GM18507 (cell line): ENCODE measurements at places on chromosomes 2 and 18.

DNA sequence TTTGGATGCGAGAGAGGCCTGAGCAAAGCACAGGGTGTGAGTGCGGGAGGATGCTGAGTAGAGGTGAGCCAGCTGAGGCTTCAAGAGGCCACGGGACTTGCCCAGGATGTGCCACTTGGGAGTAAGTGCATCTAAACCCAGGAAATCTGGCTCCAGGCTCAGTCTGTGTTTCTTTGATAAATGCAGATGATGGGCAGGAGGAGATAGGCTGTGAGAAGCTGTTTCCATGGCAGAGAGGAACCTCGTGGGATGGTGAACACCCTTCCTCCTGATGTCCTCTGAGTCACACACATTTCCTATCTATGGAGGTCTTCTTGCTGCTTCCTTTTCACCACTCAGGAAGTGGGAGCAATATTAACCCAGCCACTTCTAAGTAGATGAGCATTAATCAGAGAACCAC is 38.4 kb upstream of the CELF4 start:
- no peak for DNase-seq

DNA sequence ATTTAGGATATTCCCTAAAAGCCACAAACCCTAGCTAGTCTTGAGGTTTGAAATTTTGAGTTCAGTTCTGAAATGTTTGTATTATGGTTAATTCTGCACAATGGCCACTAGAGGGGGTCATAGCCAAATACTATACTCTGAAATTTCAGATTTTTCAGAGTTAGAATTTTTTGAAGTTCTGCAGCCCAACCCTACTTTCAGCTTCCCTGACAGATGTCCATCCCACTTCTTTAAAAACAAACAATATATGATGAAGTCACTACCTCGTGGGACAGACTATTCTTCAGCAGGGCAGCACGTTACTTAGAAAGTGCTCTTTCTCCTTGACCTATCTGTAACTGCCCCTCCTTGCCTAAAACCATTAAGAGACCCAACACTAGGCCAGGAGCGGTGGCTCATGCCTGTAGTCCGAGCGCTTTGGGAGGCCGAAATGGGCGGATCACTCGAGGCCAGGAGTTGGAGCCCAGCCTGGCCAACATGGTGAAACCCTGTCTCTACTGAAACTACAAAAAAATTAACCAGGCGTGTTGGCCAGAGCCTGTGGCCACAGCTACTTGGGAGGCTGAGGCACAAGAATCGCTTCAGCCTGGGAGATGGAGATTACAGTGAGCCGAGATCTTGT is 48.2 kb upstream of the PAPOLG start:
- DNase-seq: peak; percentile 15

- no peak for DNase-seq
Observed at GRCh38 chr2:43593254-43593653, 2.6 kb downstream of the THADA start.

GRCh38 chr18:39840856-39841481 is 2114.1 kb upstream of the PIK3C3 start:
- no peak for DNase-seq

DNA sequence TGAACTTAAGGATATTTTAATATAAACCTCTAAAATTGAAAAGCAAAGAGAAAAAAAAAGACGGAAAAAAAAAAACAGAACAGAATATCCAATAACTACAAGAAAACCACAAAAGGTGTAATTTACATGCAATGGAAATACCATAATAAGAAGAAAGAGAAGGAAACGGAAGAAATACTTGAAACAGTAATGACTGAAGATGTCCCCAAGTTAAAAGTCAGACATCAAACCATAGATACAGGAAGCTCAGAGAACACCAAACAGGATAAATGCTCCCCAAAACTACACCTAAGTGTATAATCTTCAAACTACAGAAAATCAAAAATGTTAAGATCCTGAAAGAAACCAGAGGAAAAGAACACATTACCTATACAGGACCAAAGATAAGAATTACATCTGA is 39.2 kb downstream of the FBXO15 start:
- no peak for DNase-seq

- DNase-seq: no peak
Observed at GRCh38 chr2:45130736-45131135, 121.5 kb upstream of the SIX2 start.

GRCh38 chr18:50947899-50948298 is 19.9 kb upstream of the ELAC1 start:
- no peak for DNase-seq

- DNase-seq: no peak
Observed at GRCh38 chr18:36595046-36595817, 233.6 kb downstream of the TPGS2 start.

- no peak for DNase-seq
Observed at GRCh38 chr18:8688216-8688800, 17.0 kb upstream of the MTCL1 start.

DNA sequence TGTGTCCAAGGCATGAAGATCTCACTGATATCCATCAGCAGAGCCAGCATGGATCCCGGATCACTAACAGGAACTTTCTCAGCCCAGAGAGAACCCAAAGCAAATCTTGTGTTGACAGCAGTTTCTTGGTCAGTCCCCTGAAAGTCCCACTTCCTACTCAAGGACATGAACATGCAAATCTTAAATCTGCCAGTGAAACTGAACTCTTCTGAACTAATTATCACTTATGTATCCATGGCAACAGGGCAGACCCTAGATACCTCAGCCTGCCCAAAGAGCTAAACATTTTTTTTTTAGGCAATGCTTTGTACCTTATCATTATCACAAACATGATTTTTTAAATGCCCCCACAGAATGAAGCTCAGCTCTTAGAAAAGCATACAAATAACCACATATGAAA is 127.8 kb upstream of the DDX18 start:
- no peak for DNase-seq

DNA sequence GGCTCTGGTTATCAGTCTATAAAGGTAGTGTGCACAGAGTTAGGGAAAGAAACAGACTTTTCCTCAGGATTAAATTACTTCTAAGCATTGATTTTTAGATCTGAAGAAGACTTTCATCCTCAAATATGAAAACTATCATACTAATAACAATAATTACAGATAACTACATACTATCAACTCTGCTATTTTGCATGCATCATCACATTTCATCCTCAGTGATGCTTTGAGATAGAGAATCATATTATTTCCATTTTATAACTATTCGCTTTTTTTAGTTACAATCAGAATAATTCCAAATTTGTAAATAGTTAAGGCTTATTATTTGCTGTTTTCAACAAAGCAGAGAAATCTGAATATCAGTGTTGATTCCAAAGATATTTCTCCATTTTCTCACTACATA is 239.2 kb downstream of the MEIS1 start:
- DNase-seq: no peak

GRCh38 chr2:233356546-233357308 is 2.4 kb downstream of the DGKD start:
- no peak for DNase-seq

DNA sequence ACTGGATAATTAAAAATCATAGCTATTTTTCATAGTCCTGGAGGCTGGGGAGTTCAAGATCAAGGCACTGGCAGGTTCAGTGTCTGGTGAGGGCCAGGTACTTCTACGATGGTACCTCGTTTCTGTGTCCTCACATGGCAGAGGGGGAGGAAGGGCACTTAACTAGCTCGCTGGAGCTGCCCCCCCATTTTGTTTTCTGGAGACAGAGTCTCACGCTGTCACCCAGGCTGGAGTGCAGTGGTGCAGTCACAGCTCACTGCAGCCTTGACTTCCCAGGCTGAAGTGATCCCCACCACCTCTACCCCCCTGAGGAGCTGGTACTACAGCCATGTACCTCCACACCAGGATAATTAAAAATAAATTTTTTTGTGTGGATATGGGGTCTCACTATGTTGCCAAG is 40.3 kb downstream of the ASB1 start:
- no peak for DNase-seq

GRCh38 chr18:56258178-56258577 is 380.2 kb downstream of the TXNL1 start:
- no peak for DNase-seq

DNA sequence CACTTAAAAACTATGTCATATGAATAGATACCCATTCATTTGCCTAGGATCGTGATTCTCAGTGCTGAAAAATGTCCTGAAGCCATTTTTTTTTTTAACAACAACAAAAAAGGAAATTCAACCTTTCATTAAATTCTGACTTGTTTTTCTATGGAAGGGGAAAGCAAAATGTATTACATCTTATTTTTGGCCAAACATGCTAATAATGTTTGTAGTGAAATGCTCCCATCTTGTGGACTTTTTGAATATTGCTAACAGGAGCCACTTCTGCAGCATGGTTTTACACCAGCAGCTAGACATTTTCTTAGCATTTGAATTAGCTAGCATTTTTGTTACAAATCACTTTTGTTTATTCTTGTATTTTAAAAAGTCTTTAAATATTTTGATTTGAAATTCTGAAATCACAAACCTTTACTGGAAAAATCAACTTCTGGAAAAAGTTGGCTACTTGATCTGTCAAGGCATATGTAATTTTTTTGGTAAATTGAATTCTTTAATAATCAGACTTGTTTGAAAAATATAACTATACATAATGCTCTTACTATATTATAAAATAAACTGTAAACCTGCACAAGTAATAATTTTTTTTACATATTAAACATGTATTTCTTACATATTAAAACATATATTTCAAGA is 75.8 kb downstream of the KIDINS220 start:
- DNase-seq: no peak

DNA sequence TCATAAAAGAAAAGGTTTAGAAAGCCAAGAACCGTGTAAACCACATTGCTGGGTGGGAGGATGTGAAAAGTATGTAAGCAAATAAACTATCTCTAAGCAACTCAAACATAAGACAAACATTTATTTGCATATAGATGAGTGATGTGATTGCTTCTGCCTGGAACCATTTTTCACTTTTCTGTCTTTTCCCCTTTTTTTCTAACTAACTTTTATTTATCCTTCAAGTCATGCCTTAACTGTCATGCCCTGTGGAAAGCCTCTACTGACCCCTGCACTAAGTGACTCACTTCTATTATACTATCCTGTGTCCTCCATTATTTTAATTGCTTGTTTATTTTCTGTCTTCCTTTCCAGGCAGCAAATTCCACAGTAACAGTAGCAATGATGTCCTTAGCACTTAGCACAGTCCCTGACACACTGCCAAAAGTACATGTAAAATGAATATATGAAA is 87.5 kb upstream of the CTAGE1 start:
- DNase-seq: no peak

DNA sequence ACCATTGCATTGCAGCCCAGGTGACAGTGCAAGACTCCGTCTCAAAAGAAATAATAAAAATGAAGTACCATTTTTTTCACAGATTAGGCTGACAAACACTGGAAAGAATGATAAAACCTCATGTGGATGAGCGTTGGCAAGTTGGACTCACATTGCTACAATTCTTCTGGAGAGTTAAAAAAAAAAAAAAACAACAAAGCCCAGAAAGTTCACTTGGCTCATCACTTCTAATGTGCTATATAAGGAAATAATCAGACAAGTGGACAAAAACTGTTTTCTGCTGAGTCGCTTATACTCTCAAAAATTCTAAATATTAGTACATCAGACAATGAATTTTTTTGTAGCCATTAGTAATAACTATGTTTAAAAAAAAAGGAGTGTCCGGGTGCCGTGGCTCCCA is 38.4 kb downstream of the PKP4 start:
- no peak for DNase-seq

DNA sequence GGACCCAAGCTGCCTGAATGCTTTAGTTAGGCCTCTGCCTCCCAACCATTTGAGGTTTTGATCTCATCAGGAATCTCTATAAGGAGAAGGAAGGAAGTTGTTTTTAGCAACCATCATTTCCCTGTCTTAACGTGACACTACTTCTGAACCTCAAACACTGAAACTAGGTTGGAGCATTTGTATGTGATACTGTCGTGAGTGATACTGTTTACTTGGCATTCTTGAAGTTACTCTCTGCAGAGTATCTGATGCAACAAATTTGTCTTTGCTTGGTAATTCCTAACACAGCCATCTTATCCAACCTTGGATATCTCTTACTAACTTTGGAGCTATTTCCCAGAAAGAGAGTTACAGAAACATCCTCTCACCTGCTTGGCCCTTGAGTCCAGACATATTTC is 22.1 kb downstream of the TTLL4 start:
- no peak for DNase-seq

GRCh38 chr2:25814681-25815080 is 63.6 kb downstream of the ASXL2 start:
- no peak for DNase-seq
